ENCODE measurements at places on chromosomes 12 and 14. TPM values are rescaled to one million over a fixed set of nuclear protein-coding genes. Genes with fewer than 3 reads are reported as not detected.

Gene OTUB2
- 3.8 TPM for total RNA-seq

Gene ZDHHC22
- 0.21 TPM for total RNA-seq

Gene FITM1
- 0.87 TPM for total RNA-seq

Gene TOMM20L
- total RNA-seq = not detected

Gene TGM1
- total RNA-seq = 2.5 TPM

Gene A2ML1
- 2.7 TPM for total RNA-seq
